ENCODE measurements at places on chromosomes 1 and 21.
A peak's percentile ranks its signal among the peaks of the same experiment; 100 is the strongest.

DNA sequence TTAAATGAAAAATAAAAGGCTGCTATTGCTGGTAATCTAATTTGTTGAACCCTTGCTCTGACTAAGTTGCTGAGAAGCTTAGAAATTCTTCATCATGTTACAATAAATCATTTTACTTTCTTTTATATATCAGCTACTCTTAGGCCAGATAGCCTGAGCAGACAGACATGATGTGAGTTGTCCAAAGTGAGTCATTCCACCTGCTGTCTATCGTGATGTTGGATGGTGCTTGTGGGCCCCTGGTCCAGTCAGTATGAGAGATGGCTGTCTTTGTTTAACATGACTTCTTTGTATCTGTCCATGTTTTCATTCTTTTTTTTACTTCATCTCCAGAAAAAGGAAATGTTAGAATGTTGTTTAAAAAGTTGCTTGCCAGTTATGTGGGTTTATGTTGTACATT lies 188.8 kb downstream of the ADGRL2 start:
- no peak for DNase-seq

- no peak for DNase-seq
These were observed 14.0 kb upstream of the PODN start for GRCh38 chr1:53047737-53048736.

GRCh38 chr1:39214714-39214997 lies 10.2 kb downstream of the MACF1 start:
- no peak for DNase-seq

DNA sequence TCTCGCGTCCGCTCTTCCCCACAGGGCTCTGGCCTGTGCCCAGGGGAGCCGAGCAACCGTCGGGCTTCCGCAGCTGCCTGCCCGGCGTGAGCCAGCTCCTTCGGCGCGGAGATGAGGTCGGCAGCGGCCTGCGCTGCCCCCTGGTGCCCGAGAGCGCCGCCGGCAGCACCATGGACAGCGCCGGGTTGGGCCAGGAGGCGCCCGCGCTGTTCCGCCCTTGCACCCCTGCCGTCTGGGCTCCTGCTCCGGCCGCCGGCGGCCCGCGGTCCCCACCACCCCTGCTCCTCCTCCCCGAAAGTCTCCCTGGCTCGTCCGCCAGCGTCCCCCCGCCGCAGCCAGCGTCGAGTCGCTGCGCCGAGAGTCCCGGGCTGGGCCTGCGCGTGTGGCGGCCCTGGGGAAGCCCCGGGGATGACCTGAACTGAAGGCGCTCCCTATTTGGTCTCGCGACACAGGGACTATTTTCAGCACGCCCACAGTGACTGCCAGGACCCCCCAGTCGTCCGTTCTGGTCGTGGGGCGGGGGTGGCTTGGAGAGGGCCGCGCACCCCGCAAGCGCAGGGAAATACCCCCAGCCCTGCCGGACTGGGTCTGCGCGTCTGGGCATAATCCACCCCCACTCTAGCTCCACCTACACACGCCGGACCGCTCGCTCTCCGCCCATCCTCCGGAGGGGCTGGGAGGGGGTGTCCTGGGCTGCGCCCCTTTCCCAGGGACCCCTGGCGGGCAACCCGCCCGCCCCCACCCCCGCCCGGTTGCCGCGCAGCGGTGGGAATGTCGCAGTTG lies 1.3 kb downstream of the HES3 start:
- DNase-seq = peak; percentile 54

DNA sequence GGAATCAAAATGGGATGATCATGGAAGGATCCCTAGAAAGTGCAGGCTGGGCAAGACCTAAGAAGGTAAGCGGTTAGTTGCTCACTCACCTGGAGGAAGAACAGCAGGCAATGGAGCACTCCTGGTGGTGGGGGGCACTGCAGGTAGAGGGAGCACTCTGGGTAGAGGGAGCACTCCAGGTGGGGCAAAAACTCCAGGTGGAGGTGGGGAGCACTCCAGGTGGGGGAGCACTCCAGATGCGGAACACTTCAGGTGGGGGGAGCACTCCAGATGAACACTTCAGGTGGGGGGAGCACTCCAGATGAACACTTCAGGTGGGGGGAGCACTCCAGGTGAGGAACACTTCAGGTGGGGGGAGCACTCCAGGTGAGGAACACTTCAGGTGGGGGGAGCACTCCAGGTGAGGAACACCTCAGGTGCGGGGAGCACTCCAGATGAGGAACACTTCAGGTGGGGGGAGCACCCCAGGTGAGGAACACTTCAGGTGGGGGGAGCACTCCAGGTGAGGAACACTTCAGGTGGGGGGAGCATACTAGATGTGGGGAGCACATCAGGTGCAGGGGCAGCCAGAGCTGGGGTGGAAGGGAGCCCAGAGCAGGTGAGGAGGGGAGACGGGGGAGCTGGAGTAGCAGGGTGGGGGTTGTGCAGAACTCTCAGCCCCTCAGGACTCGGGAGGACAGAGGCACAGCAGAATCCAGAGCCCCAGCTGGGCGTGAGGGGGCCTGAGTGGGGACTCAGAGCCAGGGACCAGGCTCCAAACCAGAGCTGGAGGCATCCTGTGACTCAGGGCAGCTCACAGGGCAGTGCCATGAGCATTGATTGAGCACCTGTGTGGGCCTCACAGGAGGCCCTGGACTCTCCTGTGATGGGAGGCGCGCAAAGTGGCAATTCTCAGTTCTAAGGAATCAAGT lies 37.7 kb upstream of the COL6A1 start:
- DNase-seq = no peak

DNA sequence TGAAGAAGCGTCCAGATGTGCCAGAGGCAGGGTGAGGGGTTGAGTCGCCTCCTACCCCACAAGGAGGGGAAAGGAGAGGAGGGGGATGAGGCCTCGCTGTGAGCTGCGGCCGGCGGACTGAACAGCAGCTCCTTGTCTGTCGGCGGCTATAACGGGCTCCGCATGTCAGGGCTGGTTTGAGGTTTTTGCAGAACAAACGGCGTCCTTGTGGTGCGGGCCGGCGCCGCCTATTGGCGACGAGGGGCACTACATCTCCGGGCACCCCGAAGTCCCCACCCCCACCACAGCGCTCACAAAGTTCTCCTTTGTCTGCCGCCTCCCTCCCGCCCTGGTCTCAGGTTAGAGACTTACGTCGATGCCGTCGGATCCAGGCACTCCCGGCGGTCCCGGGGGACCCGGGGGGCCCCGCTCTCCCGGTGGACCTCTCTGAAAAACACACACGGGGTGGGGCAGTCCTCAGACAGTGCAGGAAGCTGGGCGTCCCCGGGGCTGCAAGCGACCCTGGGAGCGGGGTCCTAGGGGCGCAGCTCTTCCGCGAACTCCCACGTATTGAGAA lies 1.8 kb downstream of the COL9A2 start:
- DNase-seq = peak; percentile 41

DNA sequence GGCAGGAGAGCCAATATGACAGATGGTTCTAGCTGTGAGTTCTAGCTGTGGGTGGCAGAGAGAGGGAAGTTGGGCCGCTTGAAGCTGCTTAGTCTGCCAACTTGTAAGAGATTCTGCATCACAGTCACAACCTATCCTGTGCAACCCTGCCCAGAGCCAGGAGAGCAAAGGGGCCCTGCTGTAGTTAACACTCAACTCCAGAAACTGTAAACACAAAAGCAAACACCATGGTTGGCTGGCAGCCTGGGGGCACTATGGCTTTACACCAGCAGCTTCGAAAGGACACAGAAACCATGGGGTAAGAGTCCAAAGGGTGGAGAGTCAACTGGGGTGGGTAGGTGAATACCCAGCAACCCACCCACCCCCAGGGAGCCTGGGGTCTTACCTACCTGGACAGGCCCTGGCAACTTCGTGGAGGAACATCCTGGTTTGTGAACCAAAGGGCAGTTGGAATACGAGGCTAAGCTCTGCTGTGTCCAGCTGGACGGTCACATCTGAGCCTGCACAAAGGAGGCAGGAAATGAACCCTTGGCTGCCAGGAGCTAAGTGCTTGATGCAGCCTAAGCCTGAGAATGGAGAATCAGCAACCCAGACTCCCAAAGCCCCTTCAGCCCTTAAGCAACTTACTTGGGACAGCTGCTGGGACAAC lies 6.4 kb downstream of the INPP5B start:
- DNase-seq = no peak

GRCh38 chr1:30740251-30741238 lies 17.0 kb downstream of the LAPTM5 start:
- no peak for DNase-seq

Data from GF-D8 (cell line).